ENCODE measurements at places on chromosomes 7 and 10. TPM values are rescaled to one million over a fixed set of nuclear protein-coding genes. Genes with fewer than 3 reads are reported as not detected.

DNA sequence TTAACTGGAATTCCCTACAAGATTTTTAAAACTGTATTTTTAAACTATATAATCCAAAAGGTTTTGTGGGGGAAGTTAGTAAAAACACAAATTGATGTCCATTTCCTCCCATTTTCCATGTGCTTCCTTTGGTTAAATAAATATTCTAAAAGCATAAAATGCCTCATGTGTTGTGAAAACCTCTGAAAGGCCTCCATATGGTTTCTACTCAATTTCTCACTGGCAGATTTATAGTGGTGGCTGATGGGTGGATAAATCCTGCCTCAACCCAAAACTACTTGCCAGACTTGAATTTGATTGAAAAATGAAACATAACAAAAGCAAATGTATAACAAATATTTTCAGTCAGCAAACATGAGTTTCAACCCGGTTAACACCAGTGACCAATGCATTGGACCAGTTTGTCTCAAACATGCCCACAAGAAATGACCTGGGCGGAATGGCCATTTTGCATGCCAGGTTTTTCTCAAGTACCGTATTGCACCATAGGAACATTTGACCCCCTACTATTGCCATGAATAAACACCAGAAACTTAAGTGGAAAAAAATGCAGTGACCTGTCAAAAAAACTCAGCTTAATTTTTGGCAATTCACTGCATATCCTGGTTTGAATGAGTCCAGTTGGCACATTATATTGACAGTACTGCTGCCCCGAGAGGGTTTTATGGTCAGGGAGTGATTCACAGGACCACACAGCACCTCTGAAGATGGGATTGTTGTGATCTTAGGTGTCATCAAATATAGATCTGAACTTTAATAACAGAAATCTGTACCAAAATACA is 454.6 kb upstream of the ANKRD30A start:
- DNase-seq = no peak

DNA sequence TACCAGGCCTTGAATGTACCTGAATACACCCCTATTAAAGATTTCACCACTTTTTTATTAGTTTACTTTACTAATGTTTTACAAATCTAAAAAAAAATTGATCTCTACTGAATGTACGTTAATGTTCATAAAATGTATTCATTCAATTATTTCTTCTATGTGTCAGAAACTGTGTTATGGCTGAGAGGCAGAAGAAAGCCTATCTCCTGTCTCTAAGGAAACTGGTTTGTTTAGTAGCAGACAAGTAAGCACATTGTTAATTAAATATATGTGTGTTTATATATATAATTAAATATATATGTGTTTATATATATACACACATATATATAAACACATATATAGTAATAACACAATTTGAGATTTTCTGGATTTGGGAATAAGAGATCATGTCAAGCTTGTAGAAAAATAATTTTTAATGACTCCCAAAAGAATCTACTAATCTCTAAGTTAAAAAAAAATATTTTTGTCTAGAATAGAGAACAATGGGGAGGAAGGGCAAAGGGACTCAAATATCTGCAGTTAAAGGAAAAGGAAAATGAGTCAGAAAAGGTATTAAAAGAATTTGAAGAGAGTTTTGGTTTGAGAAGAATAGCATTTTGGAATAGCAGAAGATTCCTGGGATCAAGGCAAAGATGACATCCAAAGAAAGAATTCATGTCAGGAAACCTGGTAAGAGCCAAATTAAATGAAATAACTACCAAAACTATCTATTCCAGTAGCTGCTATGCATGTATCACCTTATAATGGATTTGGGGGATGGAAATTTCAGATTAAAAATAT is 92.1 kb downstream of the CH25H start:
- no peak for DNase-seq

DNA sequence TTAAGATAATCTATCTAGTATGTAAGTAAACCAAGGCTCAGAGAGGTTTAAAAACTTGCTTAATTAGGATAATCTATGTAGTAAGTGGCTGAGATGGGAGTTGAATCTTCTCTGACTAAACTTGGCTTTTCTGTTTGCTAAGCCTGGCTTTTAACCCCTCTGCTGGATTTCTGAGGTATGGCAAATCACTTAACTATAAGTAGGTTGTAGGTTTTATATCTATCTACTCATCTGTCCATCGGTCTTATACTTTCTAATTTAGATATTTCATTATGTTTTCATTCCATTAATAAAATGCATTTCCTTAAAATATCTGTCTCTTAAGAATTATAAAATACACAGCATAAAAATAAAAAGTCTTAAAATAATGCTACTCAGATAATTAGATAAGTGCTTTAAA is 59.4 kb downstream of the ST7 start:
- DNase-seq = no peak

DNA sequence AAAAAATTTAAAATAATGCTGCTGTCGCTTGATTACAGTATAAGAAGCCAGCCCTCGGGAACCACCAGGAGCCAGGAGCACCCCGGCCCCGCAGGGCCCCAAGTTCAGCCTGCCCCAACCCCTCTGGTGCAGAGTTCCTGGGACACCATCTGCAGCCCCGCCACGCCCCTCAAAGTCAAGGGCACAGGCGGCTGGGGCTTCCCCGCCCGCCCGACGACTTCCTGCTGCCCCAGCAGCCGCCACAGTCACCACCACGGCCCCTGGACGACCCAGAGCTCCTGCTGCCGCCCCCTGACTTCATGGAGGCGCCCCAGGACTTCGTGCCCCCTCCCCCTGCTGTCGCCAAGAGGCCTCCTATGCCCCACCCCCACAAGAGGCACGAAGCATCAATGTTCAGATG is 103.6 kb upstream of the PDSS1 start:
- DNase-seq = no peak

DNA sequence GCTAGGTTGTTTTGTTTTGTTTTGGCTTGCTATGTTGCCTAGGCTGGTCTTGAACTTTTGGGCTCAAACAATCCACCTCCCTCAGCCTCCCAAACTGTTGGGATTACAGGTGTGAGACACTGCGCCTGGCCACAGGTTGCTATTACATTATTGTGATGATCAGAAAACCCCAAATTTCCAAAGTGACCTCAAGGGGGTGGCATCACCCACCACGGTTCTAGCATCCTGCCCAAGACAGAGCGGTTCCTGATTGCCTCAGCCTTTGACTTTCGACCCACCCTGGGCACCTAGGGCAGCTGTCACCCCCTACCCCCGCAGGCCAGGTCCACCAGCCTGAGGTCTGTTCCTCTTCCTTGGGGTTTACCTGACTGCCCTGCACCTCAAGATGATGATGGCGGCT is 28.4 kb downstream of the SBDS start:
- DNase-seq = no peak

Gene ELMO1
- polyA plus RNA-seq = 8.9 TPM

Gene LAMTOR4
- polyA plus RNA-seq = 10.3 TPM

- DNase-seq = no peak
These were observed 496.2 kb upstream of the ZMIZ1 start for GRCh38 chr10:78572565-78572964.

- no peak for DNase-seq
These were observed 7.3 kb downstream of the EVX1 start for GRCh38 chr7:27249724-27250556.

Gene ICA1
- polyA plus RNA-seq = 4.0 TPM

GRCh38 chr7:38068461-38068860 is 109.6 kb upstream of the STARD3NL start:
- no peak for DNase-seq

GRCh38 chr7:29723599-29723998 is 82.7 kb upstream of the WIPF3 start:
- peak; percentile 31 for DNase-seq

Gene NEUROG3
- polyA plus RNA-seq = not detected

DNA sequence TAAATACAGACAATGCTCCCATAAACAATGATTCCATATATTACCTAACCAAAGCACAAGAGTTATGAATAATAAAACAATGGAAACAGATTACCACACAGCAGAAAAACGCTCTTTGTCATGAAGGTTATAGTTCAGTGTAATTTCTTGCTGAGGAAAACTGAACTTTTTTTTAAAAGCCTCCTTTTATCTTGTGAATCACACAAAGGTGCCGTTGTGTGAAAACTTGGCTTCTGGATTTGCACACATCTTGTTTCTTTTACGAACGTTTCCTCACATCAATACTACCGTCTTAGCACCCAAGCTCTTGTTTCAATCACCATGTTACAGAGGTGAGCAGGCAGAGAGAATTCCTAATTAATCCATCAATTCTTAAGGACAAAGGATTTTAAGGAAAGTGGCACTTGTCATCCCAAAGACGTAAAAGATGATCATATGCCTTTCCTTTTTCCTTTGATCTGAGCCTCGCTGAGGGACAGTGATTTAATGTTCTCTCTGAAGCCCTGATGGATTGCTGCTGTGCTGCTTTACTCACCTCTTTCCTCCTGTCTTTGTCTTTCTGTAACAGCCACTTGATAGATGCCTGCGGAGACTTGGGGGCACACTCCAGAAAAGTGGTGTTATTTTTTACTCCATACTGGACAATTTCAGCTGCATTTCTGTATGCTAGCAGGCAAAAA is 110.1 kb downstream of the CD36 start:
- no peak for DNase-seq

Data from ovary (tissue), 10 donors.